T-helper 22 cell (primary cell): ENCODE measurements at places on chromosomes 7 and 10.

DNA sequence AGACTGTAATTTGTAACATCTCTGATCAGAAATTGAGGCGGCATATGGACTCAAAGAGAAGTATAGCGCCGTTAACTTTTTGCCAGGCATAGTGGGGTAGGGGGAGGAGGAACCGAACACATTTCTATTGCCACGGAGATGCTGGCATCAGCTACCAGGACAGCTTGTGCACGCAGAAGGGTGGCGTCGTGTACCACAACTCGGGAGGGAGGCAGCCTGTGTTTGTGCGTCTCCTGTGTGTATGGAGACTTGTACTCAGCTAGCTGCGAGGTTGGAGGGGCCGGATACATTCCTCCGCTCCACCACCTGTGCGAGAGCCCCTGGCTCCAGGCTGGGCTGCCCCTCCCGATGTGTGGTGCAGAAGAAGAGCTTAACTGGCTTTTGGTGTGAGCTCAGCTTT, 634.8 kb downstream of the TYW1 start:
- no peak for DNase-seq

DNA sequence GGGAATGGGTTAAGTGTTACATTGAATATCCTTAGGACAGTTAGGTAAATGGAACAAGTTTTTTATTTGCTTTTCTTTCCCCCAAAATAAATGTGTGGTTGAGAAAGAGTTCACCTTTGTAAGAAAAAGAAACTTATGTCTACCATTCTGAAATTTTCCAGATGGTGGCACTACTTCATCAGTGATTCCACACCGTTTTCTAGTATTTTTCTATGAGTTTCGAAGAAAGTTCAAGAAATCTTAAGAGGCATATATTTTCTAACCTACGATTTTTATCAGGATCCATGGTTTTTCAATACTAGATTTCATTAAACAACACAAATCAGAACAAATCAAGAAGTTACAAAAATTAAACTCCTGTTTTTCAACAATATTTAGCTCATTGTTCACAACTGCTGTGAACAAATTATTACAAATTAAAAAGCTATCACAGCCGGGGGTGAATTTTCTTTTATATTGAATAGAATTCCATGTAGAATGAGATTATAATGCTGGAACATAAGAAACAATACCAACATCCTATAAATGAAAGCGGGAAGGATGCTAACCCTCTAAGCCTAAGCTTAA, 163.1 kb upstream of the NPVF start:
- no peak for DNase-seq

DNA sequence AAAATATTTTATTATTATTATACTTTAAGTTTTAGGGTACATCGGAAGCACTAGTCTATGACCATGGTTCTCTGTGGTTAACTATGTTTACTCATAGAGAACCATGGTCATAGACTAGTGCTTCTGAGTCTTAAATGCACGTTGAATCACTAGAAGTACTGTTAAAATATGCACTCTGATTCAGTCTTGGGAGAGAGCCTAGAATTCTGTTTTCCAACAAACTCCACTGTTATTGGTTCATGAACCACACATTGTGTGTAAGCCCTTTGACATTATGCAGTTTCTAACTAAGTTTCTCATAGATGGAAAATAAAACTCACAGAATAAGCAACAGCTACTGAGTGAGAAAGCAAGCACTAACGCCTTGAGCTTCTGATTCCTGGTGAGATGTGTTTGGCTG, 1120.6 kb downstream of the SORCS1 start:
- DNase-seq: no peak

- DNase-seq: no peak
These were observed 92.5 kb upstream of the VIPR2 start for GRCh38 chr7:159237022-159237653.

- DNase-seq: no peak
These were observed 164.4 kb upstream of the NAMPT start for GRCh38 chr7:106448992-106449859.

- DNase-seq: no peak
These were observed 19.1 kb upstream of the MTPAP start for GRCh38 chr10:30368065-30368718.

DNA sequence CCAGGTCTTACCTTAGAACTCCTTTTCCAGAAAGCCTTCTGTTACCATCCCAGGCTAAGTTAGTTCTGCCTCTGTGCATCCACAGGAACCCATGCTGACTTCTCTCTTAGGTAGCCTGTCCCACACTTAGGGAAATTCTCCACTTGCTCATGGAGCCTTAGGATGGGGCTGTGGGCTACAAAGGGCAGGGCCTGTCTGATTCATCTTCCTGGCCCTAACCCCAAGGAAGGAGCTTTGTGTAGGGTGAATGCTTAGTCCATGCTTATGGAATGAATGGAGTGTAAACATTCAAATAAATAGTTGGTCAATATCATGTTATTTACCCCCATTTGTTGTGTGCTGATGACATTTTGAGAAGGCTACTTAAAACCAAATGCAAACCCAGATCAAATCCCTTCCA, 54.7 kb downstream of the EMX2 start:
- DNase-seq: no peak

DNA sequence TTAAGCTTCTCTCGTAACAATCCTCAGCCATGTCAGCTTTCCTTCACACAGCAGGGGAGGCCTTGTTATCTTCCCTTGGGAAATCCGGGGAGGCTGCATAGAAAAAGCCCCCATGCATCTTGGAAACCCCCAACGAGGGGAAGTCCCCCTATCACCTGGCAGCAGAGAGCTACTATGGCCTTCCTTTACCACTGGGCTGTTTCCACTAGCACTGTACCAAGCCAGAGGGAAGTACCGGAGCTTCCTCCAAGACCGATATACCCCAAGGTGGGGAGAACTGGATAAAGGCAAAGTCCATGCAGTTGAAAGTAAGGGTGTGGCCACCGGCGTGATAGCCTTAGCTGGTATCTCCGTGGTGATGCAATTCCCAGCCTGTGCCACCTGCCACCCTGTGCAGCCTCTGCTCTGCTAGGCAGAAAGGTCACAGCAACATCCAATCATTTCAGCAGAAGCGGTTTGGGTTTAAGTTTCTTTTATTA, 4.4 kb upstream of the CLIP2 start:
- DNase-seq: no peak

DNA sequence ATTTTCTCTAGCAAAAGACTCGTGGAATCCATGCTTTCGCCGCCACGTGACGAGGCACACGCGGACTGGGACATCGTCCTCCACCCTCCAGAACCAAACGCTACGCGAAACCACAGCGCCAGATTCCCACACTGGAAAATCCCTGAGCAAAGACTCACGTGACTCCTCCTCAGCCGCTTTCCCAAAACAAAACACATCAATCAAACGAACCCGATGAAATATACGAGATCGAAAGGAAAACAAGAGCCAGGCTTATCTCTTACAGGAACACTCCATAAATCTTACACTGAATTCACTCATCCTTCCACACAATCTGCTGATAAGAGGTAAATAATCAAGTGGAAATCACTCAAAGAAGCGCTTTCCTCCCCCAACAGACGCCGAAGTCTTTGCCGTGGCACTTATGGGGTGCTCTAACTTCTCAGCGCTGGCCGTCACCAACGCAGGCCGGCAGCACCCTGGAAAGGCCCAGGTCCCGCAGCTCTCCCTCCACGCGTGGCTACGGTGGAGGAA, 23.8 kb downstream of the DIP2C start:
- DNase-seq: no peak

- DNase-seq: no peak
These were observed 63.6 kb upstream of the EFCAB10 start for GRCh38 chr7:105644937-105645336.

- no peak for DNase-seq
These were observed 55.4 kb downstream of the MICALL2 start for GRCh38 chr7:1403638-1404459.

- DNase-seq: no peak
These were observed 18.3 kb downstream of the GOT1 start for GRCh38 chr10:99412099-99412498.

DNA sequence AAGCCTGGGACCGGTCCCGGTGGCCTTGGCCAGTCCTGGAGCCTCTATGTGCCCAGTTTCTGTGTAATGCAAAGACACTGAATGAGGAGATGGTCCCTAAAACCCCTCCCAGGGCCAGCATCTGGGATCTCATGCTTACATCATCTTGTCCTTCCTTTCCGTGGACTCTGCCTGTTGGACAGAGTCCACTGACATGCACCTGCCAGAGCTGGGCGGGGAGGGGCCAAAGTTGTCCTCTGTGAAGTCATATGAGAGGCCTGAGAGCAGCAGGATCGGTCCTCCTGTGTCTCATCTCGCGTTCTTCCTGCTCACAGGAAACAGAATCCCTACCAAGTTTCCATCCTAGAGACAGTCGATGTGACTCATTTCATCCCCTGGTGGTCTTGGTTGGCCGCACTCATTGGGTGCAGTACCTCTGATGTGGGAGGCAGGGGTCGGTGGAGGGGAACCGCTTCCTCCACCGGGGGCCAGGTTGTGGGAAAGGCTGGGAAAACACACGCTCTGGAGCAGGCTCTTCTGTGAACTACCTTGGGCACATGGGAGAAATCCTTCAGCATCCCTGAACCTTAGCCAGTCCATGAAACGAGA, 389.6 kb upstream of the PODXL start:
- DNase-seq: no peak

GRCh38 chr10:120456626-120457430, at the start of gene PLPP4:
Gene PLPP4, plus strand, starts transcription at chr10:120457227. Its CDS starts 79 bp downstream, at chr10:120457306.
- DNase-seq: no peak

- no peak for DNase-seq
These were observed 324.0 kb downstream of the WDR37 start for GRCh38 chr10:1380088-1380671.

DNA sequence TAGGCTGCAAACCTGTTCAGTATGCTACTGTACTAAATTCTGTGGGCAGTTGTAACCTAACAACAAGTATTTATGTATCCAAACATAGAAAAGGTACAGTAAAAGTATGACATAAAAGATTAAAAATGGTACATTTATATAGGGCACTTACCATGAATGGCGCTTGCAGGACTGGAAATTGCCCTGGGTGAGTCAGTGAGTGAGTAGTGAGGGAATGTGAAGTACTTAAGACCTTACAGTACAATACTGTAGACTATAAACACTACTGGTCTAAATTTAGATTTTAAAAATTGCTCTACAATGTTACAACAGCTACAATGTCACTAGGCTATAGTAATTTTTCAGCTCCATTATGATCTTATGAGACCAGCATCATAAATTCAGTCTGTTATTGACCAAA, 146.0 kb upstream of the GNAI1 start:
- no peak for DNase-seq

GRCh38 chr7:108235451-108236061, 105.4 kb upstream of the LAMB4 start:
- no peak for DNase-seq

DNA sequence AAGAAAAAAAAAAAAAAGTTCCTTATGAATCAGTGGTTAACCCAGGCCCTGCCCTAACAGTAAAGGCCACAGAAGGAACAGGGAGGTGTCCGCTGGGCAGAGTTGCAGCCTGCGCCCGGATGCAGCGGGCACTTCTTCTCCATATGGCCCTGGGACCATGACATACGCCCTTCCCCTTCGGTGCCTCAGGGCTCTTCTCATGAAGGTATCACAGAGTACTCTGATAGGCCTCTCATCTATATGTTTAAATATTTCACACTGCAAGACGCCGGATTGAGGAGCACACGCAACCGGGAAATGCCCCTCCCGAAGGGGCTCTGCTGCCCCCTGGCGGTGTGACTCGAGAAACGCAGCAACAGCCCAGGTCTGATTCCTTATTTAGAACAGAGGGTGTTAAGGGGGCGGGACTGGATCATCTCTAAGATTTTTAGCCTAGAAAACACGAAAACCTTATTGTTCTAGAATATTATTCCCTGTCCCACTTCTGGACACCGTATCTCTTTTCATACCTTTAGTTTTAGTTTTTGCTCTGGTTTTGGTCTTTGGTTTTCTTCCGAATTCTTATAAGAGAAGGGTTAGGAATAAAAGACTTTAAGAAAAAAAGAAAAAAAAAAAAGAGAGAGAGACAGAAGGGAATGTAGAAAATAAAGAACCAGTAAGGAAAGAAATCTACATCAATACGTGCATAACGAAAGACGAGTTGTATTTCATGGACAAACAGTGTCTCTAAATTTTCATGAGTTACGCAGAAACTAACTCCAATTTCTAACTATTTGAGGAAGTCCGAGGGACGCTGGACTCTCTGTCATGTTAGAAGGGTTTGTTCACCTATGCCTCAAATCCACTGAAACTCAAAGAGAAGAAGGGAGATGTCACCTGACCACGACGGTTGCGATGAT, 12.0 kb downstream of the DAGLB start:
- peak; percentile 64 for DNase-seq

GRCh38 chr7:6631605-6632004, 5.5 kb upstream of the ZNF316 start:
- DNase-seq: no peak
